ENCODE measurements at places on chromosomes 5 and 9.

- DNase-seq: no peak
Observed at GRCh38 chr5:112475747-112476365, 56.8 kb upstream of the EPB41L4A start.

DNA sequence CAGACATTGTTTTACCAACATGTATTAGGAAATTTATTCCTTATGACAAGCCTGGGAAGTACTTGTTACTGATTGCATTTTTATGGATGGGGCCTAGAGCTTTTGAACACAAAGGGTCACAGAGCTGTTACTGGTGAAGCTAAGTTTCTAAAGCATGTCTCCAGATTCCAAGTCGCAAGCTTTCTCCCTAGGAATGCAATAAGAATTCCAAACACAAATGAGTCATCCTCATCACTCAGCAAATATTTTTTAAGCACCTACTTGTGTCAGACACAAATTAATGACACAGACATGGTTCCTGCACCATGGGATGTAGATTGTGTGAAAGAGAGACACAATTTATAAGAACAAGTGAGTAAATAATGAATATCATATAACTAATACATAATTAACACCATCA is 11.0 kb upstream of the SH3RF2 start:
- DNase-seq: no peak

DNA sequence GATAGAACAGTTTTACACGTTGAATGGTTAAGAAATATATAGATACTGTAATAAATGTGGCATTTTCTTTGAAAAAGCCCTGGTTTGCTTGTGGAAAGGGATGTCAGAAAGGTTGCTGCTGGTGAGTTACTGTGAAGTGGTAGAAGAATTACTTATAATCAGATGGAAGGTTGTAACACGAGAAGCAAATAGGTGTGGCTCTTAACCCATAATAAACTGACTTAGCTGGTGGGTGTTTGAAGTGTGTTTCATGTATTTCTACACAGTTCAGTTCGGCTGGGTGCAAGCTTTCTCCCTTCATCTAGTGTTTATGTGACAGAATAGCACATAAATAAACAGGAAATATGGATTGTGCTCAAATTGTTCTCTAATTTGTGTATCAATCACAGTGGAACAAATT is 5.5 kb downstream of the CNOT6 start:
- no peak for DNase-seq

- no peak for DNase-seq
Observed at GRCh38 chr9:86971742-86972141, 24.4 kb upstream of the GAS1 start.

DNA sequence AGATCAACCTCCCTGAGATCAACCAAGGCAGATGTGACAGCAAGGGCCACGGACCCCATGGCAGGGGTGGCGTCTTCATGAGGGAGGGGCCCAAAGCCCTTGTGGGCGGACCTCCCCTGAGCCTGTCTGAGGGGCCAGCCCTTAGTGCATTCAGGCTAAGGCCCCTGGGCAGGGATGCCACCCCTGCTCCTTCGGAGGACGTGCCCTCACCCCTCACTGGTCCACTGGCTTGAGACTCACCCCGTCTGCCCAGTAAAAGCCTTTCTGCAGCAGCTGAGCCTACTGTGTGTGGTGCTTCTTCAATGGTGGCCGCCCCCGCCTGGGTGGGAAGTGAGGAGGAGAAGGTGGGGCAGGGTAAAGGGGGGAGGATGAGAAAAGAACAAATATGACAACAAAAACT is 8.3 kb downstream of the GPX3 start:
- no peak for DNase-seq

DNA sequence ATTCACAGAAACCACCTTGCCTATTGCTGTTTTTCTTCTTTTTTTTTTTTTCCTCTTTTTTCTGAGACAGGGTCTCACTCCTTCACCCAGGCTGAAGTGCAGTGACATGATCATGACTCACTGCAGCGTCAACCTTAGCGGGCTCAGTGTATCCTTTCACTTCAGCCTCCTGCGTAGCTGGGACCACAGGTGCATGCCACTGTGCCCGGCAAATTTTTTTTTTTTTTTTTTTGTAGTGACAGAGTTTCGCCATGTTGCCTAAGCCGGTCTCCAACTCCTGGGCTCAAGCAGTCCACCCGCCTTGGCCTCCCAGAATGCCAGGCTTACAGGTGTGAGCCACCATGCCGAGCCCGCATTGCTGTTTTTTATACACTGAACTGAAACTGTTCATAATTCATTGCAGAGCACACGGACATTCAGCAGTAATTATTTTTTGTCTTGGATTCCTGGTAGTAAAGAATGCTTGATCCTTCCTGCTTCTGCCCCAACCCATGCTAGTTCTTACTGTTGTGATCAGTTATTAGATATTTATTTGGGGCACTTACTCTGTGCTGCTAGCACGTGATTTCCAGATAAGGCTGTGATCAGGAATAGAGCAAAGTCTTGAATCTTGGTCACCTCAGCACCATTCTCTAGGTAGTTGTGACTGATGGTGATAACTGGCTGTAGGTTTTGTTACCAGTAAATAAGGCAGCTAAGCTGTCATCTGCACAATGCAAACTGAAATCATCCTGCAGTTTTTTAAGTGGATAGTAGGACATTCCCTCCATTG is 14.0 kb downstream of the MAP3K1 start:
- no peak for DNase-seq

DNA sequence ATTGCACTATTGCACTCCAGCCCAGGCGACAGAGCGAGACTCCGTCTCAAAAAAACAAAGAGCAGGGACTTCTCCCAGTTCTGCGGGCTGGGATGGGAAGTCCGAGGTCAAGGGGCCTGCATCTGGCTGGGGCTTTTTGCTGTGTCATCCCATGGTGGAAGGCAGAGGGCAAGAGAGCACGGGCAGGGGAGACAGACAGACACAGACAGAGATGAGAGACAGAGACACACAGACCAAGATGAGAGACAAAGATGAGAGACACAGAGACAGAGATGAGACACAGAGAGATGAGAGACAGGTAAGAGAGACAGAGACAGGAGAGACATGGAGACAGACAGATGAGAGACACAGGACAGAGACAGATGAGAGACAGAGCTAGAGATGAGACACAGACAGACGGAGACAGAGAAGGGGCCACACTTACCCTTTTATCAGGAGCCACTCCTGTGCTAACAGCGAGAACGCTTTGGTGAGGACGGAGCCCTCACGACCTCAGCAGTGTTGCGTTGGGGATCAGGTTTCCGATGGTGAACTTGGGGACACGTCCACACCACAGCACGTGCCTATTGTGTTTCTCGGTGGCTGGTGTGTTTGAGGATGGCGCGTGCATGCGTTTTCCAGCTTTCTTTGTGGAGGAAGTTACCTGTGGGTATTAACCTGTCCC is 8.9 kb upstream of the TOR4A start:
- no peak for DNase-seq
